8988T (cell line): ENCODE measurements at places on chromosomes 7 and 10.

GRCh38 chr7:26292768-26293560, 1.3 kb downstream of the SNX10 start:
- DNase-seq: no peak

- peak; percentile 47 for DNase-seq
These were observed 842 bp downstream of the ZNF22 start for GRCh38 chr10:45001381-45002148.

DNA sequence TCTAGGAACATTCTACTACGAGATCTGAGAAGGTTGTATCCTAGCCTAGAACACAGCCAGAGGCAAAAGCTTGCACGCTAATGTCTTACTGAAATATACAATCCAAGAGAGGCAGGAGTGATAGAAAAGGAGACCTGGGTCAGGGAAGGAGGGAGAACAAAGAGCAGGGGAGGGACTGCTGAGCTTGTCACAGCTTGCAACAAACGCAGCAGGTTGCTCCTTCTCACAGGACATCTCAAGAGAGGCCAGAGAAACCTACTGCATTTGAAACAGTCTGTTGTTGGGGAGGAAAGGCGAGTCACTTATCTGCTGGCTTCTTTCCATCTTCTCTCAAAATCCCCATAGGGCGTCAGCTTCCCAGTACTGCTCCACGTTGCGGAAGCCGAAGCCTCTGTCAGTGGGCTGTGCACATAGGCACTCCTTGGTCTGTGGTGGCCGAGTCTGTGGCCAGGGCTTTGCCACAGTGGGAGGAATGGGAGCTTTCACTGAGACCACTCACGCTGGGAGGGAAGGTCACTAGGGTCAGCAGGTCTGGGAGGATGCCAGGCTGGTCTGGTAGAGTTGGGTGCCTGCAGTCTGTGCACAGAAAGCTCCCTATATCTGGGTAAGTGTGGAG, 25.8 kb upstream of the GPNMB start:
- no peak for DNase-seq

GRCh38 chr7:66832531-66833351, 88.3 kb upstream of the TMEM248 start:
- DNase-seq: no peak

GRCh38 chr7:38309555-38309954, 36.1 kb upstream of the TARP start:
- DNase-seq: no peak

DNA sequence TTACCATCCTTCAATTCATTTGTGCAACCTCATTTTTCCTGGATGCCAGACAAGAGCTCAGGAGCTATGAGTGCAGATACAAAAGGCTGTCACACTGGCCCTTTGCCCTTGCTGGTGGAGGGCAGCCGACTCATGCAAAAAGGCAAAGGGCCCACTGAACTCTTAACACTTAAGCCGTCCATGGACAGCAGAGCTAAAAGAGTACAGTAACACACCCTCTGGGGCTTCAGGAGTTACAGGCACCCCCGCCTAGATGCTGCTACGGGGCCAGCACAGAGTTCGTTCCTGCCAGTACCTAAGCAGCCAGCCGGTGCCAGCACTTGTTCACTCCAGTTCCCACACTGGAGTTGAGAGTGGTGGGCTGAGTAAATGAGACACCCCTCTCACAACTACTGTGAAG, 69.9 kb upstream of the MRLN start:
- no peak for DNase-seq
